Naive thymus-derived CD8-positive, alpha-beta T cell (primary cell): ENCODE measurements at places on chromosomes 1 and 21. TPM values are rescaled to one million over a fixed set of nuclear protein-coding genes. Genes with fewer than 3 reads are reported as not detected.

DNA sequence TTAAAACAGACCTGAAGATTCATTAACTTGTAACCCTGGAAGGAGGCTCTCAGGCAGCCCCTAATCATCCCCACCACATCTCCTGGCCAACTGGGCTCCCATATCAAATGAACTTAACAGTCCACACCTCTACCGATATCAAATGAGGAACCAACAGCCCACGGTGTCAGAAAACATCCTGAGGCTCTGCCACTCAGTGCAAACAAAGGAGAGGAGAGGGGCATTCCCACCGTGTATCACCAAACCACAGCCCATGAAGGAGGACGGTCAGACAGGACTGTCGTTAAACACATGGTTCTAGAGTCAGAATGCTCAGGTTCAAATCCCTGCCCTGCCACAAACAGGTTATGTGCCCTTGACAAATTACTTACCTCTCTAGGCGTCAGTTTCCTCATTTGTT, 52.5 kb downstream of the ERI3 start:
- peaks cover 10% of the 10 kb centered on the region for H3K36me3 ChIP-seq
- no peak overlapping the region for H3K4me3 ChIP-seq
- no peaks in the 10 kb centered on the region for H3K27me3 ChIP-seq
- peaks cover 20% of the 10 kb centered on the region for H3K4me1 ChIP-seq
- H3K27ac ChIP-seq = no peak overlapping the region
- DNase-seq = no peak

Gene LAPTM5
- total RNA-seq = 585 TPM

Gene MROH9
- not detected for total RNA-seq

Gene CDCA8
- total RNA-seq = 1.4 TPM

DNA sequence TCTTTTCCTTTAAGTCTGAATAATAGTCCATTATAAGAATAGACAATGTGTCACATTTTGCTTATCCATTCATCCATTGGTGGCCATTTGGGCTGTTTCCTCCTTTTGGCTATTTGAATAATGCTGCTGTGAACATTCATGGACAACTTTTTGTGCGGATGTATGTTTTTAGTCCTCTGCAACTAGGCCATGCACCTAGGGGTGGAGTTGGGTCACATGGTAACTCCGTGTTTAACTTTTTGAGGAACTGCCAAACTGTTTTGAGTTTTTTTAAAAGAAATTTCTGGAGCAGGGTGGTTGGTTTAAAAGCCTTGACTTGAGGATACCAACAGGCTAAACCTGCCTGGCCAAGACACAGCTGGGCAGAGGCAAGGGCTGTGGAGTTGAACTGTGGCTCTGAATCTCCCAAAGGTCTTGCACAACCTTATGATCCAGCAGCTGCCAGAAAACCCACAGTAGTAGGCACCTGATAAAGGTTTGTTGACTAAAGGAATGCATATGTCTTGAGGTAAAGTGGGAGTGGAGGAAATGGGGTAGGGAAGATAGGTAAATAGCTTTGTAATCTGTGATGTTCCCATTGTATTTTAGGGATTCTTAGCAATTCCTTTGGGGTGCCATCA, 5.6 kb upstream of the RPTN start:
- no peak overlapping the region for H3K27ac ChIP-seq
- no peak overlapping the region for H3K4me3 ChIP-seq
- H3K36me3 ChIP-seq = no peaks in the 10 kb centered on the region
- DNase-seq = no peak
- H3K27me3 ChIP-seq = peaks cover 19% of the 10 kb centered on the region

DNA sequence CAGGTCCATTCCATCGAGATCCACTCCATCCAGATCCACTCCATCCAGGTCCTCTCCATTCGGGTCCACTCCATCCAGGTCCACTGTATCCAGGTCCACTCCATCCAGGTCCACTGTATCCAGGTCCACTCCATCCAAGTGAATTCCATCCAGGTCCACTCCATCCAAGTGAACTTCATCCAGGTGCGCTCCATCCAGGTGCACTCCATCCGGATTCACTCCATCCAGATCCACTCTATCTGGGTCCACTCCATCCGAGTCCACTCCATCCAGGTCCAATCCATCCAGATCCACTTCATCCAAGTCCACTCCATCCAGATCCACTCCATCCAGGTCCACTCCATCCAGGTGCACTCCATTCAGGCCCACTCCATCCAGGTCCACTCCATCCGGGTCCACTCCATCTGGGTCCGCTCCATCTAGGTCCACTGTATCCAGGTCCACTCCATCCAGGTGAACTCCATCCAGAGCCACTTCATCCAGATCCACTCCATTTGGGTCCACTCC, 157.4 kb downstream of the HUNK start:
- DNase-seq = no peak
- no peaks in the 10 kb centered on the region for H3K36me3 ChIP-seq
- H3K4me3 ChIP-seq = no peak overlapping the region
- peaks cover 1% of the 10 kb centered on the region for H3K27me3 ChIP-seq
- no peaks in the 10 kb centered on the region for H3K4me1 ChIP-seq
- H3K27ac ChIP-seq = no peak overlapping the region

DNA sequence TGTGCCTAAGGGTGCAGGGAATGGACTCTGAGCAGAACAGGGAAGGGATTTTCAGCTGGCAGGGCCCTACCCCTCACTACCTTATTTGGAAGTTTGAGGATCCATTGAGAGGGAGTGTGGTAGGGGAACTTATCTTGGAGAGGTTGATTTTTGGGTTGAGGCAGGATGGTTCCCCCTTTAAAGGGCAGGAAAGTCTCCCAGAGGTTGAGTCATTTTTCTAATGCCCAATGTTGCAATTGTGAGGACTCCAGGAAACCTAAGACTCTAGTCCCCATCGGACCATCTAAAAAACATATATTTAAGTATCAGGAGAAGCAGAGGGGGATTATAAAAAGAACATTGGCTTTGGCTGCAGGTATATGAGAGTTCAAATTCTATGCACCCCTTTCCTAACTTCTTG, 47.3 kb downstream of the SAMD13 start:
- no peak overlapping the region for H3K4me3 ChIP-seq
- H3K36me3 ChIP-seq = no peaks in the 10 kb centered on the region
- peaks cover 4% of the 10 kb centered on the region for H3K4me1 ChIP-seq
- H3K27ac ChIP-seq = no peak overlapping the region
- no peaks in the 10 kb centered on the region for H3K27me3 ChIP-seq

GRCh38 chr1:92853299-92853698, 21.5 kb downstream of the RPL5 start:
- H3K27me3 ChIP-seq = no peaks in the 10 kb centered on the region
- H3K4me1 ChIP-seq = peaks cover 22% of the 10 kb centered on the region
- no peak for DNase-seq
- no peak overlapping the region for H3K4me3 ChIP-seq
- H3K27ac ChIP-seq = no peak overlapping the region

DNA sequence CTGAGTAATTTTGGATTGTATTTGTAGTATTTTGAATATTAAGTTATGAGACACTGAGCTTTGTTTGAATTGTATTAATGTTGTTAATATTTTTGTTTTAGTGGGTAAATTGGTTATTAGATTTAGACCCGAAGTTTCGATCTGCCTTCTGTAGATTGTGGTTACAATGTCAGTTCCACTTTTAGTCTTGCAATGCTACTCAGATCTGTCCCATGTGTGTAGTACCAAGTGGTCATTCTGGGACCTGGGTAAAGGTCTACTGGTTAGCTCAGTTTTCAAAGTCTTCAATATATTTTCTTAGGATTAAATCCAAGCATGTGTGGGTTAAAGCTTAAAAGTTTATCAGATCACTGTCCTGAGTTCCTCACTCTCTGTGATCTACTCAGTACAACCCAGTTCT, 346.5 kb upstream of the PROX1 start:
- H3K27ac ChIP-seq = no peak overlapping the region
- no peaks in the 10 kb centered on the region for H3K36me3 ChIP-seq
- no peak overlapping the region for H3K4me3 ChIP-seq
- H3K4me1 ChIP-seq = no peaks in the 10 kb centered on the region

DNA sequence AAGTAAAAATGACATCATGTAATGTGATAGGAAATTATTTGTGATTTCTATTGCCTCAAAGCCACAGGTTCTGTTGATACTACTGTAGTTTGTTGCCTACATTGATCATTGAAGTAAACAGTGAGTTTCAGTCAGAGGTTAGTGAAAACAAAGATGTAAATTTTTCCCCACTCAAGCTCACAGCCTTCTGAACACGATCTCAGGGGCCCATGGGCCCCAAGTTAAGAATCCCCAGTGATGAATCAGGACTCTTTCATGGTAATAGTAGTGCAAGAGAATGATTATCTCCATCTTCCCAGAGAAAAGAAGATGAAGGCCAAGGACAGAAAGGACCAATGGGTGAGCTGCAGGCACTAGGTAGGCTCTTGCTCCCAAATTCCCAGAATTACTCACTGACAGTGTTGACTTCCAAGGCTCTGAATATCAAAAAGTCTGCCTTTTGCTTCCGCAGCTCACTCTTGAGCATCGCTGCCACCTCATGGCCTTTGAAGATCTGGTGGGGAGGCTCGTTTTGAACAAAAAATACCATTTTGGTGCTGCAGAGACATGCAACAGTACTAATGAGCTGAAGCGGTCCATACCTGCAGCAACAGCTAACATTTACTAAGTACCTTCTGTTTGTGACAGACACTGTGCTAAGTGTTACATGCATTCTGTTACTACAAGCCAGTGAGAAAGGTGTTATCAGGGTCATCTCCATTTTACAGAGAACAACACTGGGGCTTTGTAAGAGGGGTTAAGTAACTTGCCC, 113.3 kb downstream of the KIAA0319L start:
- H3K4me1 ChIP-seq = peaks cover 36% of the 10 kb centered on the region
- H3K4me3 ChIP-seq = no peak overlapping the region
- no peaks in the 10 kb centered on the region for H3K27me3 ChIP-seq

DNA sequence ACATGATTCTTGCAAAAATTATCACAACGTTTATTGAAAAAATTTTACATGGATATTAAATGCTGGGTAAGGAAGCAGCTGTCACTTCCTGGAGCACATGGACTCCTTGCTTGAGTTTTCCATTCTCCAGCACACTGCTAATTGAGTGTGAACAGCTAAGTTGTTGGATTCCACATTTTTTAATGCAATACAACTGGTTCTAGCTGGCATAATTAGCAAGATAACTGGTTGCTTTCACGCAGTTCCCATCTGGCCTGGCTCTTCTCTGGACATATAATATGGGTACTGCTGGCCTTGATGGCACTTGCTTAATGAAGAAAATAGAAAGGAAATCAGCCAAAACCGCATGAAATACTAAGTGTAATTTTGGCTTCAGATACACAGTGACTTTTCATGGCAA, 26.6 kb downstream of the RGS21 start:
- no peak overlapping the region for H3K4me3 ChIP-seq
- H3K27ac ChIP-seq = no peak overlapping the region
- no peaks in the 10 kb centered on the region for H3K4me1 ChIP-seq
- no peaks in the 10 kb centered on the region for H3K36me3 ChIP-seq

Gene VTCN1
- total RNA-seq = not detected

- H3K4me1 ChIP-seq = no peaks in the 10 kb centered on the region
- DNase-seq = no peak
- no peaks in the 10 kb centered on the region for H3K36me3 ChIP-seq
- H3K27ac ChIP-seq = no peak overlapping the region
- no peaks in the 10 kb centered on the region for H3K27me3 ChIP-seq
- H3K4me3 ChIP-seq = no peak overlapping the region
Measured at GRCh38 chr1:116971258-116971860, 30.2 kb upstream of the CD101 start.

GRCh38 chr1:200217703-200218102, 190.2 kb downstream of the NR5A2 start:
- no peak for DNase-seq
- H3K27ac ChIP-seq = no peak overlapping the region
- H3K4me3 ChIP-seq = no peak overlapping the region
- no peaks in the 10 kb centered on the region for H3K36me3 ChIP-seq

DNA sequence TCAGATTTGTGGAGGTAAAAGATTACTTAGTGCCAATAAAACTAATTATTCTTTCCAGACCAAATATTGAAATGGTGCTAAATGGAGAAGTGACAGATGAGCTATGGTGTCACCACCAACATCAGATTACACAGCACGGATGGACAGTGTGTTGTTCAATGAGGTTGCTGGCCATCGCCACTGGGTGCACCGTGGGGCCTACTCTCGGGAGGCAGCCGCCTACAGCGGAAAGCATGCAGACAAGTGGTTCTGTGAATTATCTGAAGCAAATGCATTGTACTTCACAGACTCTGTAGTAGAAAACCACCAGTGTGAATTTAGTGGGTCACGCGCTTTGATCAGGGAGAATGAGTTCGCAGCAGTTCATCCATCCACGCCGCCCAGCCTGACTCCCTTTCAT, 42.3 kb downstream of the GNG4 start:
- H3K27ac ChIP-seq = no peak overlapping the region
- no peak overlapping the region for H3K4me3 ChIP-seq
- H3K27me3 ChIP-seq = no peaks in the 10 kb centered on the region

DNA sequence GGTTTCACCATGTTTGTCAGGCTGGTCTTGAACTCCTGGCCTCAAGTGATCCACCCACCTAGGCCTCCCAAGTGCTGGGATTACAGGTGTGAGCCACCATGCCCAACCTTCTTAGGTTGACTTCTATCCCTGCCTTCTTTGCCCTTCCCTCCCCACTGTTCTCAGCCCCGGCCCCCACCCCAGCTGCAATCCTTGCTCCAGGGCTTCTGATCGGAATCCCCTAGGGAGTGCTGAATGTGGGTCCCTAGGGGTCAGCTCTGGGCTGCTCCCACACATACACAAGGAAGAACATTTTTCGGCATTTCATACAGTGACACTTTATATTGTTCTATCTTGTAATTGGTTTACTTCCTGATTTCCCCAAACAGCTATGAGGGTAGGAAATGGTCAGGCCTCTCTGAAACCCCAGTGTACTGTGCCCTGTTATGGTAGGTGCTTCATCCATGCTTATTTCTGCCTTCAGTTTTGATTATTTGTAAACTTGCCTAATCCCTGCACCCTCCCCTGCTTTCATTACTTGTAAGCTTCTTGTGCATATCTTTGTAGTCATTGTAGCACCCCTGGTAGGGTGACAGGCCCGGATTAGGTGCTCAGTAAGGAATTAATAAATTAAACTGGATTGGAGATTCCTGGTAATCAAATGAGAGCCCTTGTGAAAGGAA, 5.8 kb upstream of the SRP9 start:
- no peaks in the 10 kb centered on the region for H3K36me3 ChIP-seq
- H3K4me1 ChIP-seq = peaks cover 15% of the 10 kb centered on the region
- no peaks in the 10 kb centered on the region for H3K27me3 ChIP-seq
- H3K27ac ChIP-seq = no peak overlapping the region

DNA sequence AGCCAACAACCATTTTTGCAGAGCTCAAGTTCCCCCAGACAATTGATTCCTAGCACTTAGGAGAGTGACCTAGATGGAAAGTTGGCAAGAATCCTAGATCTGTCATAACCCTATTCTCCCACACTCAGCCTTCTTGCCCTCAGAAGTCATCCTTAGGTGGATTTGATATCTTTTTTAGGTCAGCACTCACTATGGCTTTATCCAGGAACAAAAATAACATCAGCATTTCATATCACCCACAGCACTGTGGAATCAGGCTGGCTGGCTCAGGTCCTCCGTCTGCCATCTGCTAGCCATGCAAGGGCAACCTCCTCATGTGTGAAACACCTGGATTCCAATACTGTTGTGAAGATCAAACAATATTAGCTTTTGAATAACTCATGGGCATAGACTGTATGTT, 6.0 kb downstream of the DPT start:
- H3K27ac ChIP-seq = no peak overlapping the region
- no peak overlapping the region for H3K4me3 ChIP-seq
- DNase-seq = no peak
- H3K27me3 ChIP-seq = no peaks in the 10 kb centered on the region
- no peaks in the 10 kb centered on the region for H3K36me3 ChIP-seq

Gene RAB42
- not detected for total RNA-seq
